ENCODE measurements at places on chromosomes 12 and 14.

DNA sequence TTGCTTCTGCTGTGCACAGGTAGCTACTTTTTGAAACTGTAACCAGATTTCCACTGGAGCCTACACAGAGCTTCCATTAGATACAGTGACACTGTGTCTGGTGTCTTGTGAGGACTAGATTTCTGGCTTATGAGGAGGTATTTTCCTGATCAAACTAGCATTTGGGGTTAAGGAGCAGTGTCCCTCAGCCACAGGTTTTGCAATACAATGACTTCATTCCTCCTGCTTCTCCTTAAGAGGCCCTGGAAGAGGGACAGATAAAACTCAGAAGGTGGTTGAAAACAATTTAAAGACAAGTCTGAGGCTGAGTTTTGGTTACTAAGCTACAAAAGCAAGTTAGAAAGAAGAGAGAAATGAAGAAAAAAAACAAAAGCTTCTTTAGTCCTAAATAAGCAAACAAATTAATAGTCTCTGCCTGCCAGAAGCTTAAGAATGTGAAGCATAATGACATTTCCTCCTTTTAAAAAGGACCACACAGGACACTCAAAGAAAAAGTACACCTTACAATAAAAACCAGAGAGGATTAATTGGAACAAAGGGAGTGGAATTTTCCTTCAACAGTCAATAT lies 53.0 kb downstream of the PKP2 start:
- DNase-seq: no peak

DNA sequence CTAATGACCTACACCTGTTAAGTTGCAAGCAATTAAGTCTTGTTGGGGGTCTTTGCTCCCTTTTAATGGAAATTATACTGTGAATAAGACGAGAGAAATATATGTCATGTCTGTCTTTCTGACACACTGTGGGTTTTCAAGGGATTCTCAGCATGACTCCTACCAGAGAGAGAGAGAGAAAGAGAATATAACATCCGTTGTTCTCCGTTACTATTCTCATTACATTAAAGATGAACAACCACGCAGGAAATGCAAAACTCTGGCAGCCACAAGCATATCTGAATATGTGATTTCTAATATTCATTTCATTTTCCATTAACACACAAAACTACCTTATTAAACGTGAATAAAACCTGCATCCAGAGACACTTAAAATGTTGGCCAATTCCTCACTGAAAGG lies 67.3 kb upstream of the EGLN3 start:
- DNase-seq: no peak

GRCh38 chr14:32593290-32593942 lies 264.3 kb downstream of the AKAP6 start:
- DNase-seq: peak; percentile 84

- no peak for DNase-seq
These were observed 52.1 kb downstream of the HSPB8 start for GRCh38 chr12:119230807-119231206.

- DNase-seq: no peak
These were observed 29.5 kb upstream of the C12orf76 start for GRCh38 chr12:110077800-110078199.

- DNase-seq: no peak
These were observed 157.5 kb upstream of the LRIG3 start for GRCh38 chr12:59077575-59078426.

- DNase-seq: no peak
These were observed 20.1 kb downstream of the STX2 start for GRCh38 chr12:130818635-130819576.

- no peak for DNase-seq
These were observed 509.6 kb downstream of the VRK1 start for GRCh38 chr14:97306760-97307246.

GRCh38 chr12:66744956-66745383 lies 66.1 kb upstream of the GRIP1 start:
- no peak for DNase-seq

DNA sequence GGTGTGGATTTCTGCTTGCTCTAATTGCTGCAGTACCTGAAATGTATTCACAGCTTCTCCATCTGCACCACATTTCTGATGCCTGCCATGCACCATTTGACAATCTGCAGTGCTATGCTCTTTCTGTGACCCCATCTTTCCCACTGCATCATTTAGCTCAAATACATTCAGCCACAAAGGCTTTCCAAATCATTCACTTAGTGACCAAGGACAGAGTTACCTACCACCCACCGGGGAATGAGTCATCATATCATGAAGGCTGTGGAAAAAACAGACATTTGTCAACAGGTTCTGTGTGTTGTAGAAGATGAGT lies 465.5 kb upstream of the ATP2B1 start:
- DNase-seq: no peak

- no peak for DNase-seq
These were observed 80.3 kb upstream of the GNG2 start for GRCh38 chr14:51780006-51780692.

GRCh38 chr14:29993143-29993542 lies 65.5 kb upstream of the PRKD1 start:
- no peak for DNase-seq

- no peak for DNase-seq
These were observed 93.9 kb downstream of the DNAI7 start for GRCh38 chr12:25101092-25101445.

GRCh38 chr12:70741256-70741655 lies 104.0 kb upstream of the PTPRB start:
- DNase-seq: no peak

GRCh38 chr12:20507711-20508110 lies 139.4 kb downstream of the PDE3A start:
- DNase-seq: no peak

- no peak for DNase-seq
These were observed 674.3 kb downstream of the TMEM121 start for GRCh38 chr14:106200541-106201315.

- DNase-seq: no peak
These were observed 62.1 kb upstream of the C14orf180 start for GRCh38 chr14:104517426-104517825.

DNA sequence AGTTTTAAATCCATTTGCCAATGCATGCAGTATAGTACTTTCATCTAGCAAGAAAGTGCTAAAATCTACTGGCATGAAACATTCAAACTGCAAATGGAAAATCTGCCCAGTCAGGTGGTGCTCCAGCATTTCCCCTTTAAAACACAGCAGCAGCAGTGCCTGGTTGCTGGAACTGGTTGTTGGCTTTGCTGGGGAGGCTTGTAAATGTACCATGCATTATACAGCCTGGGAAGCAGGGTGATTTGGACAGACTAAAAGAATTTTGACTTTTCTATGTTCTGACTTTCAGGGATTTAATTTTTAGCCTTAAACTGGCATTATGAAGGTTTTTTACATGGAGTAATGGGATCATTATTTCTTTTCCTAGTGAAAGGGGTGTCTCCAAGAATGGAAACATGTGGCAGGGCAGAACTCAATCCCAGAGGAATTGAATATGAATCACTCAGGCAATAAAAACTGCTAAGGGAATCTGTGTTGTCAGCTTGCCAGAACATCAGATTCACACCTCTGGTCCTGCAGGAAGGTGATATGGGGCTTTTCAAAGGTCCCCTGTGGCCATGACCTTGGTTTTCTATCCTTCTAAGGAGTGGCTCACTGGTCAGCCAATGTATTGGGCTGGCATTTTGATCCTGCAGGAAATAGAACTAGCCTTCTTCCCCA lies 9.0 kb upstream of the PAX9 start:
- DNase-seq: no peak

GRCh38 chr12:57164966-57165625 lies 17.7 kb upstream of the LRP1-AS start:
- DNase-seq: no peak

GRCh38 chr12:92145481-92145730 lies 240 bp downstream of the BTG1 start:
- DNase-seq: no peak

DNA sequence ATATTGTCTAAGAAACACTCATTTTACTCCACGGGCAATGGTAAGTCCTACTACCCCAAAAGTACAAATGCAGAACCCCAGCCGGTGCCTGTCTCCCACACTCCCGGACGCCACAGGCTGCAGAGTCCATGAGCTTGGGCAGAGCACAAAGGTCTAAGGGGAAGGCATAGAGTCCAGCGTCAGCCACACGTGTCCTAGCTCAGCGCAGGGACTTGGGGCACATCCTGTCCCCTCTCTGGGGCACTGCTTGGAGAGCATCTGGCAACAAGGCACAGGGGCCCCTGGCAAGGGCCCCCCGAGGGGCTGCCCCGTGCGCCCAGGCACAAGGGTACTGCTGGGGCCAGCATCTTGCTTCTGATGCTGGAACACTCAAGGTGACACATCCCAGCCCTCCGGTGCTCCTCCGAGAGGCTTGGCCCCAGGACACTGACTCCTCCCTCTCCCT lies 58.4 kb downstream of the BCL11B start:
- DNase-seq: no peak

Measured in AG09309 (cell line).